ENCODE measurements at places on chromosomes 2 and 18. TPM values are rescaled to one million over a fixed set of nuclear protein-coding genes. Genes with fewer than 3 reads are reported as not detected.

PLCL1 gene
- 100 TPM for total RNA-seq

SIX2 gene
- total RNA-seq, result 0.40 TPM

GRCh38 chr2:37156071-37156856, 516 bp downstream of the EIF2AK2 start:
- no peak for DNase-seq

SPATA3 gene
- not detected for total RNA-seq

DNA sequence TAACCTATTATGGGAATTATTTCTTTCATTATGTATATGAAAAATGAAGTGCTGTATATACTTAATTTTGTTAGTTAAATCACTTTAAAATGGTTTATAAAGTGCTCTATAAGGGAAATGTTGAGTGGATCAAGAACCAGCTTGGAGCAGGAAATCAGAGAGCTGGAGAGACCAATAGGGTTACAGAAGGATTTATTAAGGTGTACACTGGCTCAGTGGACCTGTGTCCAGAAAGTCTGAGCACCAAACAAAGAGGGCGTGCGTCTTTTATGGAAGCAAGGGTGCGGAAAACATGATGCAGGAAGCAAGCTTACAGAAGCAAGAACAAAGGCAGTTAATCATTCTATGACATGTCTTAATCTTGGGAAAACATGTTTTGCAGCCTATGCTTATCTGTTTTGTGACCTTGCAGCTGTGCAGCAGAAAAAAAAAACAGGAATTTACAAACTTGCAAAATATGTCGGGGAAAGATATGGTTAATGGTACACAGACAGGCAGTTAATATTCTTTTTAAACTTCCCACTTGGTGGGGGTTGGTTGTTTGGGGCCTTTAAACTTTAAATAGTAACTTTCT, 65.2 kb upstream of the SLC35G4 start:
- DNase-seq, result no peak

SKOR2 gene
- not detected for total RNA-seq

DNA sequence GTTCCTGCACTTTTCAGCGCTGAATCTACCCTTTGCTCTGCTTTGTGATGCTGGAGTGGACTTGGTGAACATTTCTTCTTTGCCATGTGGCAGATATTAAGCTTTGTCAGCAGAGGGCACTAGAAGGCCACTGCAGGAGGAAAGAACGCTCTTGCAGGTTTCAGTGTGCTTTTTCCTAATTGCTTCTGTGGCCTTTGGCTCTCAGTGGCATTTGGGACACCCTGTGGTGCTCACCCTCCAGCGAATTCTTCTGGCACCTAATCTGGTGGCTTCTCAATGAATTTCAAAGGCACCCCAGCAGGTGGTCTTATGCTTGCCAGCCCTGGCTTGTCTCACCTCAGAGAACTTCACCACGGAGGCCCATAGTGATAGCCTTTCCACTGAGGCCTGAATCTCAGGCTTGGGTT, 146.7 kb downstream of the MYO3B start:
- DNase-seq, result no peak

- no peak for DNase-seq
These were observed 143.6 kb upstream of the DAPL1 start for GRCh38 chr2:158651358-158652057.

- no peak for DNase-seq
These were observed 52.5 kb upstream of the CCDC150 start for GRCh38 chr2:196587056-196587455.

Measured in left ventricle myocardium superior (tissue), 1 donor.